ENCODE measurements at places on chromosomes 12 and 14.

DNA sequence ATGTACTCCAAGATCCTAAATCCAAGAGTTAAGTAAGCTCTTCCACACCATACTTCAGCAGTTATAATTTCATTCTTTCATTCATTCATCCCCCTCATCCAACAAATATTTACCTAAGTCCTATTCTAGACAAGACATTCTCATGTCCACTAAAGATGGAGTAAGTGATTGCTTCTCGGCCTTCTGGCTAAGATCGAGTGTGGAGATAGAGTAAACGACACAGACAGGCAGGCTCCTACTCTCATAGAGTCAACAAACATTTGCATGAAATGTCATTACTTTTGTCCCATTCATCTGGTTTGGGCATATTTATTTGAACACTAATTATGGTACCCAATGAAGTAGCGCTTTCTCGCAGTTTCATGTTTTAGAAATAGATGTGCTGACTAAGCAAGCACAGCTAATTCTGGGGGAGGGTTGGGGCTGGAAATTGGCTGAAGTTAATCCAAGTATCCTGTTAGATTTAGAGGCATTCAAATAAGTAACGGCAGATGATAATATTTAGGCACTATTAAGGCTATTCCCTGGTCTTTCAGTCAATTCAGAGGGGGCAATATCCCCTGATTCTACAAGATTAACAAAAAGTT lies 176.5 kb downstream of the CEP128 start:
- DNase-seq, result no peak

GRCh38 chr12:6852651-6853354 lies 853 bp downstream of the USP5 start:
- DNase-seq, result peak; percentile 69

DNA sequence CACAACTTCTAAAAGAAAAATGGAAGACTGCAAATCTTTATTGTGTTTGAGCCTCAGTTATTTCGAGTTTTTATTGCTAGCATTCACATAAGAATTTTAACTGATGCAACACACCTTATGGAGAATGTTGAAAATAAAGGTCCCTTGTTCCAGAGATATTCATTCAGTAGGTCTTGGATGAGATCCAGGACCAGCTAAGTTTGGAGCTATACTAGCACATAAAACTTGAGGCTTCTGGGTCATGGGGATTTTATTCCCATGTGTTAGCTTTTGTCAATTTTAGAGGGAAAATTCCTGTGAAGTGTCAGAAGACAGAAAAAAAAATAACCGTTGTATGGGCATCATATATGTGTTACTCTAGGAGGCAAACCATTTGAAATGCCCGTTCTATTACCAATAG lies 693.2 kb upstream of the MIS18BP1 start:
- no peak for DNase-seq

GRCh38 chr14:101736585-101736984 lies 24.9 kb upstream of the PPP2R5C start:
- no peak for DNase-seq

DNA sequence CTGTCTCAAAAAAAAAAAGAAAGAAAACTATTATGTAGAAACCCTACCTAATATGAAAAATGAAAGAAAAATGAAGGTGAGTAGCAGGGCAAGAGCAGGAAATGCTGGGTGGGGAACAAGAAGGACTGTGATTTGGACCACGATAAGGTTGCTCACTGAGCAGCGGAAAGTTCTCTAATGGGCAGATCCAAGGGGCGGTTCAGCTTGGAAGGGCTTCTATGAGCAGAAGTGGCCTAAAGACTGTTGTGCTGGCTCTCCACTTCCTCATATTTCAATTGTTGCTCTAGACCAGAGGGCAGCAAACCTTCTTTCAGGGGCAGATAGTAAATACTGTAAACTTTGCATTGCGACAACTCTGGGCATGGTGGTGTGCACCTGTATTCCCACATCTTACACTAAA lies 16.3 kb upstream of the NFYB start:
- no peak for DNase-seq

DNA sequence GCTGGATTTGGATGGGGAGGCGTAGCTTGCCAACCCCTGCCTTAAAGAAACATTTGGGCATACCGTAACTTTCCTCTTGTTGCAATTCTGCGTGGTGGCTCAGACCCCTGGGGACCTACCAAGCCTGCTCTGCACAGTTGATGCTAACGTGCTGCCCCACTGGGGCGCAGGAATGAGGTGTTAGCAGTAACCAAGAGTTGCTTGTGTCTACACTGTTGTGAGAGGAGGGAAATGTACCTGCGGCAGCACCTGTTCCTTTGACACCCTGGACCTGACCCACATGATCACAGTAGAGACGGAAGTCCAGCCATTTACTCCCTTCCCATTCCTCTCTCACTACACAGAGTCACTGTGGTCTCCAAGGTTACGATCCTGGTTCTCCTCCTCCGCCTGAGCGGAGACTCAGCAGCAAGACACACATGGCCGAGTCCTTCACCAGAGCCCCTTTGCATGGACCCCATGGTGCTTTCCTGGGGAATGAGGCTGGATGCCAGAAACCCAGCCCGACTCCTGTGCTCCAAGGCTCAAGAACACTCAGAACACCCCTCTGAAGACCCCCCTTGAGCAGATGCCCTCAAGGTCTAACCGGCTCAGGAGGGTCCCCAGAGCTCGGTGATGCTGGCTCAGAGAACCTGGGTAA lies 84.8 kb downstream of the FBXL14 start:
- no peak for DNase-seq

DNA sequence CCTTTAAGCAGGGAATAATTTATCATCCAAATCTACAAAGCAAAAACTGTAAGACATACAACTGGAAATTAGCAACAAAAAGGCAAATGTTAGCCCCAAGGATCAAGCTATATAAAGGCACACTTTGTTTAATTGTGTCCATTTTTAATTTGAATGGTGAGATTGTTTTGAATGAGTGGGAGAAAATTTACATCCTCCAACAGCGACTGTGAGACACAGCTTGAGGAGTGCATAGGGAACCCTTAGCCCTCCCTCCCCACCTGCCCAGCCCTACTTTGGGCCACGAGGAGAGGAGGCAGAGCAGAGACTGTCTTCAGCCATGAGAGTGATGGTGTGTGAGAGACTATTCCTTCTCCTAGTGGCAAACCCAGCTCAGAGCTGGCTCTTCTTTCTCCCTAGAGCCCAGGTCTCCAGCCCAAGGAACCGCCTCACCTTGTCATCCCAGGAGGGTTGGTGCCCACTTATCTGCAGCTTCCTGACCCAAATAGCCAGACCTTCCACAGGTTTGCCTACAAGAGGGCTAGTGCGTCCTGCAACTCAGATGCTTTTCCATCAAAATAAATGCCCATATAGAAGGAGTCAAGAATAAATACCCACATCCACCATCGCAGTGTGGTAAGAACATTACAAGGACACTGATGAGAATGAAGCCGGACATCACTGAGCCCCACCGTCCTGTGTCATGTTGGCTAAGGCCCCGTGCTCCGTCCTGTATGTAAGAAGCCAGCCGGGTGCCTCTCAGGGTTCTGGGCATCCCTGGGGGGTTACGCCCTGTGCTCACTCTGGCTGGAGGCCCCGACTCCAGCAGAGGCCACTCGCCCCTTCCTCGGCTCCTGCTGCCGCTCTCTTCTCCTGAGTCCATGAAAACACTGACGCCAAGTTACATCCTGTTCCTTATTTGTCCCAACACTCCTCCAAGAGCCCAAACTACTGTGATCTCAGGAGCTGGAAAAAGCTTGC lies 36.4 kb upstream of the C14orf180 start:
- DNase-seq, result no peak

DNA sequence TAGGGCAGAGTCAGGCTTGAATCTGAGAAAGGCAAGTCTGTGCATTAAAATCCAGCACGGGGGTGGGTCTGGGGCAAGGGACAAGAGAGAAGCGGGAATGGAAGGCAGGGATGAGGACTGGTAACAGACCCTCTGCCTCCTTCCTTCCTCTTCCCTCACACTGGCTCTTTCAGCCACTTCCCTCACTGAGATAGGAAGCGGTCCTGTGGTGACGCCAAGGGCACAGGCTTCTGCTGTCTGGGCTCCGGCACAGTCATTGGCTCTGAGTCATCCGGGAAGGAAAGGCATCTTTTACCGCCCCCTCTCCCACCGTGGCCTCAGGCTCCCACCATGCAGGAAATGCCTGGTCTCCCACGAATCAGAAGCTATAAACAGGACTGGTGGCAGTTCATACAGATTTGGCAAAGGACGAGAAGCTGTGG lies 70.2 kb downstream of the ETV6 start:
- peak; percentile 57 for DNase-seq

DNA sequence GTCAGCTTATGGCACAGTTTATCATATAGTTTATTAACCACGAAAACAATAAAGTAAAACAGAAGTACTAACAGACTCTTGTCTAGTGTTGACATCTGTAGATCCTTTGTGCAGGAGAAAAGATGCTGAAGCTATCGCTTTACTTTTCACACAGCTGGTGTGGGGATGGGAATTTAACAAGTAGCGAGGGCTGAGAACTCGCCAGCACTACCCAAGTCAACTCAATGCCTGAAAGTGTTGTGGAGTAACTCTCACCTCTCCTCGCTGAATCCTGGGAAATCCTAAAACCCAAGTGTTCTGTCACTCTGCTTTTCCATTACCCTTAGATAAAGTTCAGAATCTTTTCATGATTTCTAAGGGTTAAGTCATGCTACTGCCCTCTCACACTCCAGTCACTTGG lies 264.2 kb downstream of the BMP4 start:
- no peak for DNase-seq

- no peak for DNase-seq
Observed at GRCh38 chr12:12896260-12896659, 4.9 kb downstream of the GPRC5A start.

GRCh38 chr12:27623645-27624044 lies 72.6 kb upstream of the REP15 start:
- DNase-seq, result no peak

- no peak for DNase-seq
Observed at GRCh38 chr14:95067526-95067925, 89.8 kb downstream of the DICER1 start.

DNA sequence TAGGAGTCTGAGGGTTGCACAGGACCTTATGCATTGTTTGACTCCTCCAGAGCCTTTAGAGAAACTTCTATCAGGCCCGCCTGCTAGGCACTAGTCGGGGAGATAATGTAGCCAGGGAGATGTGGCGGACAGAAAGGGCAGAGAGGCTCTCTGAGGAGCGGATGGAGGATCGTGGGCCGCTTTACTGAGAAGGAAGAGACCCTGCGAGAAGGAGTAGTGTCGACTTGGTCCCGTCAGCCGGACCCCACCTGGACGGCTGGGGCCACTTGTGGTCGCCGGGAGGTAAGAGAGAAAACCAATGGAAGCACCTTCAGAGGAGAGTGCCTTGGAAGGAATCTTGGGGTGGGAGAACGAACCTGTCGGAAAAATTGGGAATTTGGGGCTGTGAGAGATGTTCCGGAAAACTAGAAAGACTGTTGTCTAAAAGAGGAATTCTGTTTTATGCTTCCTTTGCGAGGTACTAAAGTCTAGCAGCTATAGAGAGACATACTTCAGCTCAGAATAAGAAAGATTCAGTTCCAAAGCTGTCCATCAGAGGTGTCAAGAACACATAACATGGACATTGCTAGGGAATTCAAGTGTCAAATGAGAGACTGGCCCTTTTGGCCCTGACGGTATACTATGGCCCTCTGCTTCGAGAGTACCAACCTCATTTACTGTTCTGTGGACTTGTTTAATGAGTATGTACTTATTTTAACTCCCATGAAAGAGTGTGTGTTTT lies 660 bp upstream of the MCRS1 start:
- DNase-seq, result no peak

DNA sequence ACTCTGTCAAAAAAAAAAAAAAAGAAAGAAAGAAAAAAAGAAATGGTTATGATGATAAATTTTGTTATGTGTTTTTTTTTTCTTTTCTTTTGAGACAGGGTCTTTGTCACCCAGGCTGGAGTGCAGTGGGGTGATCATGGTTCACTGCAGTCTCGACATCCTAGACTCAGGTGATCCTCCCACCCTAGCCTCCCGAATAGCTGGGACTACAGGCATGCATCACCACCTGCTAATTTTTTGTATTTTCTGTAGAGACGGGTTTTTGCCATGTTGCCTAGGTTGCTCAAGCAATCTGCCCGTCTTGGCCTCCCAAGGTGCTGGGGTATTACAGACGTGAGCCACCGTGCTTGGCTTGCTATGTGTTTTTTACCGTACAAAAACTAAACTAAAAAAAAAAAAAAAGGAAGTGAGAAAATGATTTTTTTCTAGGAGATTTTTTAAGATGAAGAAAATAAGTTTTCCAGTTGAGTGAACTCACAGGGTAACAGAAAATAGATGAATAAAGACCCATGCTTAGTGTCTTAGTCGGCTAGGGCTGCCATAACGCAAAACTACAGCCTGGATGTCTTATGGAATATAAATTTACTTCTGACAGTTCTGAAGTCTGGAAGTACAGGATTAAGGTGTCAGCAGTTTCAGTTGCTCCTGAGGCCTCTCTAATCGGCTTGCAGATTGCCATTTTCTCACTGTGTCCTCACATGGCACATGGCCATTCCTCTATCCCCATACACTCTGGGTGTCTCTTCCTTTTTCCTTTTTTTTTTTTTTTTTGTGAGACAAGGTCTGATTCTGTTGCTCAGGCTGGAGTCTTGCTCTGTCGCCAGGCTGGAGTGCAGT lies 13.2 kb upstream of the APOF start:
- DNase-seq, result no peak

DNA sequence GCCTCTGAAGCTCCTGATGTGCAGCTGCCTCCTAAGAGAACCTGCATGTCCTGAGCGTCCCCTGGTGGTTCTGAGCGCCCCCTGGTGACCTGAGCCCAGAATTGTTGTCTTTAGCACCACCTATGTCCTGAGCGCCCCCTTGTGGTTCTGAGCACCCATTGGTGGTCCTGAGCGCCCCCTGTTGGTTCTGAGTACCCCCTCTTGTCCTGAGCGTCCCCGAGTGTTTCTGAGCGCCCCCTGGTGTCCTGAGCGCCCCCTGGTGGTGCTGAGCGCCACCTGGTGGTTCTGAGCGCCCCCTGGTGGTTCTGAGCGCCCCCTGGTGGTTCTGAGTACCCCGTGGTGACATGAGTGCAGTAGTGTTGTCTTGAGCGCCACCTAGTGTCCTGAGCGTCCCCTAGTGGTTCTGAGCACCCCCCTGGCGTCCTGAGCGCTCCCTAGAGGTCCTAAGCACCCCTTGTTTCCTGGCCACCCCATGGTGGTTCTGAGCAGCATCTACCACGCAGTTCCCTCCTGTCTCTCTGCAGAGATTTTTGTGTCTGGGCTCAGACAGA lies 782.5 kb downstream of the TMEM121 start:
- peak; percentile 96 for DNase-seq

DNA sequence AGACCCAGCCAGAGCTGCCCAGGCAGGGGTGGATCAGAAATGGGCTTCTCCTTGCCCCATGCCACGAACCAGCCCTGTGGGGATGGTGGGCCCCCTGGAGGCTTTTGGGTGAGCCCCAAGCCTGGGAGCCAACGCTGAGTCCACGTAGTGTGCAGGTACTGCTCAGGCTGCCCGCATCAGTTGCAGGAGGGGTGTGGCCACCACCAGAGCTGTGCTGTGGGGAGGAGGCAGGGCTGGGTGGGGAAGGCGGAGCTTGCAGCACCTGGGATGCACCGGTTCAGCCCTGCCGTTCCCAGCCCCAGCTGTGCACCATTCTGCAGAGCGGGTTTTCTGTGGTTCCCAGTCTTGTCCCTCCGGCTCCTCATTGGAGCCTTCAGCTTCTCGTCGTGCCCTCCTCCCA lies 36.3 kb downstream of the IL31 start:
- DNase-seq, result no peak
